ENCODE measurements at places on chromosomes 1 and 21.

DNA sequence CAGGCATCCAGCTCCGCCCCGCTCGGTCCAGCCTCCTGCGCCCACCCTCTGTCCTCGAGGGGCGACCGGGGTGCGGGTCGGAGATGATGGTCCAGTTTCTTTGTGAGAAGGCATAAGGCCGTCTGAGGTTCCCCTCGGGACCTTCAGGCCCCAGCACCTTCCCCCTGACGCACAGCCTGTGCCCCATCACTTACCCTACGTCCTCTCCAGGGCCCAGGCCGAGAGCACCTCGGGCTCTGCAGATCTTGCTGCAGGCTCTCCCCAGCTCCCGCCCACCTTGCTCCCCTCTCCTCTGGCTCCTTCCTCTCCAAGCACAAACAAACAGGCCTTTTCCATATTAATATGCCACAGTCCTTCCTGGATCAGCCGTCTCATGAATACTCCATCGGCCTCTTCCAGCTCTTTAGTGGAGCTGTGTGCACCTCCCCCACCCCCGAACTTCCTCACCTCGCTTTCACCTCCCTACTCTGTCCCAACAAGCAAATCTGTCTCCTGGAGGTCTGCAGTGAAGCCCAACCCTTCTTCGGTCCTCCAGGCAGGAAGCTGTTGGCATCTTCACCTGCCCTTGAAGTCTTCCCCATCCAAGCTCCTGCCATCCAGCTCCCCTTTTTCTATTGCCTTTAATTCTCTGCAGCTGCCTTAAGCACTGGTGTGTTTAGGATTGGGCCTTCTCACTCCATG, 448 bp upstream of the COL9A2 start:
- no peak for DNase-seq

- DNase-seq, result no peak
Measured at GRCh38 chr21:46386734-46387088, 62.8 kb downstream of the PCNT start.

- DNase-seq, result no peak
Measured at GRCh38 chr1:198686069-198686728, 47.4 kb downstream of the PTPRC start.

- peak; percentile 98 for DNase-seq
Measured at GRCh38 chr1:155078469-155079209, at the start of gene EFNA3. Gene EFNA3, plus strand, starts transcription at chr1:155078837. Its CDS starts 105 bp downstream, at chr1:155078942.

- DNase-seq, result no peak
Measured at GRCh38 chr1:212215910-212216309, 69.3 kb upstream of the PPP2R5A start.

DNA sequence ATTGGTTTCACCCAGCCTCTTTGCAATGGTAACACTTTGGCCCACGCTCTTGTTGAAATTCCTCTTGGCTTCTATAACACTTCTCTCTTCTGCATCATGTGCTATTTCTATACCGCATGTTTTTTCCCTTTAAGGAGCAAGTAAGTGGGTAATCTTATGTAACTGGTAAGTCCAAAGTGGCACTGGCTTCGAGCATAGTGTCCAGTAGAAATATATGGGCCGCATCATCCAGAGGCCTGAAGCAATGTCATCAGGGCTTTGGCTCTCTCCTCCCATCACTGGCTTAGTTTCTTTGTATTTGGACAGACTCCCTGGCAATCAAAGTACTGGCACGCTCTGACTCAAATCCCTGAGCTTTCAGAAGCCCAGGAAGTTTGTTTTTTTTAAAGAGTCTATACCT, 17.5 kb downstream of the CHML start:
- no peak for DNase-seq
